ENCODE measurements at places on chromosomes 3 and 15. TPM values are rescaled to one million over a fixed set of nuclear protein-coding genes. Genes with fewer than 3 reads are reported as not detected.

The CDHR4 gene
- total RNA-seq: not detected

The DAZL gene
- not detected for total RNA-seq

The GATA2 gene
- total RNA-seq: not detected

The GCNT3 gene
- total RNA-seq: 4.2 TPM

The LTK gene
- total RNA-seq: 0.35 TPM

The ZNF620 gene
- 2.0 TPM for total RNA-seq

The SCN11A gene
- total RNA-seq: not detected

The MKRN3 gene
- 0.07 TPM for total RNA-seq

The MUC20 gene
- 1.2 TPM for total RNA-seq

The AADACL2 gene
- total RNA-seq: not detected

The THRB gene
- 2.8 TPM for total RNA-seq

The P3H2 gene
- total RNA-seq: 5.4 TPM

The CRBN gene
- total RNA-seq: 24.0 TPM

The ITIH1 gene
- total RNA-seq: not detected

The GOLGA8N gene
- 1.4 TPM for total RNA-seq

The PFN2 gene
- total RNA-seq: 109 TPM

The FETUB gene
- total RNA-seq: 2.8 TPM

The HPS3 gene
- total RNA-seq: 11.7 TPM

The PLA1A gene
- total RNA-seq: not detected

The AGBL1 gene
- not detected for total RNA-seq

The SPINK8 gene
- not detected for total RNA-seq

The CRTC3 gene
- 6.8 TPM for total RNA-seq

The SI gene
- total RNA-seq: not detected

The TMEM108 gene
- not detected for total RNA-seq

The SAXO2 gene
- 0.49 TPM for total RNA-seq

The SPCS1 gene
- total RNA-seq: 169 TPM

The TMEM45A gene
- total RNA-seq: 9.6 TPM

The CD96 gene
- not detected for total RNA-seq

The ACKR2 gene
- 0.92 TPM for total RNA-seq
